ENCODE measurements at places on chromosomes 16 and 17.

- DNase-seq: no peak
Measured at GRCh38 chr17:42399121-42399520, 10.9 kb upstream of the STAT3 start.

GRCh38 chr16:67674851-67675578 lies 8.4 kb downstream of the C16orf86 start:
- no peak for DNase-seq

GRCh38 chr17:6651919-6652452 lies 424 bp downstream of the C17orf100 start:
- no peak for DNase-seq

GRCh38 chr16:27235938-27236245 lies 32.6 kb downstream of the KDM8 start:
- no peak for DNase-seq

DNA sequence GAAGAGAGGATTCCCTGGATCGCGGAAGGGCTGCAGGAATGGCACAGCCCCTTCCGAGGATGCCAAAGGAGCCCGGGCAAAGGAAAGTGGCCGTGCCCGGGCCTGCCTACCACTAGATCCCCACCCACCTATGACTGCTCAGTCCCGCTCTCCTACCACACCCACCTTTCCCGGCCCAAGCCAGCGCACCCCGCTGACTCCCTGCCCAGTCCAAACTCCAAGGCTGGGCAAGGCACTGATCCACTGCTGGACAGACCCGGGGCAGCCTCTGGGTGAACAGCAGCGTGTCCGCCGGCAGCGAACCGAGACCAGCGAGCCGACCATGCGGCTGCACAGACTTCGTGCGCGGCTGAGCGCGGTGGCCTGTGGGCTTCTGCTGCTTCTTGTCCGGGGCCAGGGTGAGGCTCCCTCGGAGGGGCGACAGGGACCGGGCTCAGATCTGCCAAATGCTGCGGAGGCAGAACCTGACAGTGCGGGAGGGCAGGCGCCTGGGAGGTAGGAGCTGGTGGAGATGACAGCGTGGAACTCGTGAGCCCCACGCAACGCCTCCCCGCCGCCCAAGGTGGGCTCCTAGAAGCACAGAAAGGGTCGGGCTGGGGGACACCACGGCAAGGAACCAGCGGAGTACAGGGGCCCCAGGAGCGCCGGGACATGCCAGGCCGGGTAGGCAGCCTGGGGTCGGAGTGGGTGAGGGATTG lies at the start of gene CES2:
Gene CES2, plus strand, starts transcription at position 203 of the 698 bp plus-strand sequence. Its CDS starts 120 bp downstream, at position 323.
- DNase-seq: no peak

GRCh38 chr17:80220736-80221215 lies 549 bp downstream of the SLC26A11 start:
- DNase-seq: no peak

- no peak for DNase-seq
Measured at GRCh38 chr17:10224582-10225195, 26.3 kb upstream of the GAS7 start.

- DNase-seq: no peak
Measured at GRCh38 chr17:20203761-20204263, 194.7 kb downstream of the SPECC1 start.

- DNase-seq: no peak
Measured at GRCh38 chr16:3581392-3581791, 4.2 kb upstream of the NLRC3 start.

- no peak for DNase-seq
Measured at GRCh38 chr16:27020031-27020430, 46.7 kb upstream of the C16orf82 start.

DNA sequence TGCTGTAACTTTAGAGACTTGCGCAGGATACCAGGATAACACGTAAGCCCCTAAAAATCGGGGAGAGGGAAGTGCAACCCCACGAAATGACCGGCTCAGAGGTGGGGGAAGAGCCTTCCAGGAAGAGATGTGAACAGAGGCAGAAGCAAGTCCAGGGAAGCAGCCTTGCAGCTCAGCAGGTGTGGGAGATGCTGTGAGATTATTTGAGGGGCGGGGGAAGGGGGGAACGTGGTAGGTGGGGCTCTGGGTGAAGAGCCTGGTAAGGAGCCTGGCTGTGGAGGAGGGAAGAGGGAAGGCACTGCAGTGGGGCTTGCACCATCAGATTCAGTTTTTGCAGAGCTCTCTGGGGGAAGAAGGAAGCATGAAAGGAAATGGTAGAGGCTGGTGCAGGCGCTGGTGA lies 95.4 kb upstream of the CACNG5 start:
- DNase-seq: no peak

- no peak for DNase-seq
Measured at GRCh38 chr17:73257516-73257915, 4.2 kb downstream of the CPSF4L start.

GRCh38 chr17:83170571-83171260 lies 91.3 kb downstream of the METRNL start:
- no peak for DNase-seq

- DNase-seq: no peak
Measured at GRCh38 chr17:32311028-32311536, 30.9 kb downstream of the C17orf75 start.

GRCh38 chr17:4672751-4673150 lies 31.2 kb downstream of the PELP1 start:
- no peak for DNase-seq

DNA sequence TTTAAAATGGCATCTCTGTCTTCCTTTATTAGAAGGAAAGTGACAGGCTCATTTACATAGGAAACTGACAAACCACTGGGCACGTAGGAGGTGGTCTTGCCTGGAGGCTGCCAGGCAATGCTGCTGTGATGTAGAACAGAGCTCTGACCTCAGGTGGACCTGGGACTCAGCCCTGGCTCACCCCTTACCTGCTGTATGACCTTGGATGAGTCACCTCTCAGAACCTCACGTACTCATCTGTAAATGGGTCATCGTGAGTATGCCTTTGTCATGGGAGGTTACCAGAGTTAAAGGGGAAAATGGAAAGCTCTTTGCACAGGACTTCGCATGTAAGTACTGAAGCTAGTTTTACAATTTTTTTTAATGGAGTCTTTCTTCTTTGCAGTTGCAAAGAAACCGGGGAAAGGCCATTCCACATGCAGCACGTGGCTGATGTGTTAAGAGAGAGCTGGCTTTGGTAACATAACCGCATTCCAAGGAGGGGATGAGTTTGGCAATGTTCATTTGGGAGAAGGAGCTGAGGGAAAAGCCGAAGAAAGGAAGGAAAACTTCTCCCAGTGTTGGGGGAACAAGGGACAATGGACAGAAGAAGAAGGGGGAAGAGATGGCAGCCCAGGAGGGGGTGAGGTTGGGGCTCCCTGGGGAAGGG lies 37.4 kb upstream of the LONP2 start:
- DNase-seq: no peak

DNA sequence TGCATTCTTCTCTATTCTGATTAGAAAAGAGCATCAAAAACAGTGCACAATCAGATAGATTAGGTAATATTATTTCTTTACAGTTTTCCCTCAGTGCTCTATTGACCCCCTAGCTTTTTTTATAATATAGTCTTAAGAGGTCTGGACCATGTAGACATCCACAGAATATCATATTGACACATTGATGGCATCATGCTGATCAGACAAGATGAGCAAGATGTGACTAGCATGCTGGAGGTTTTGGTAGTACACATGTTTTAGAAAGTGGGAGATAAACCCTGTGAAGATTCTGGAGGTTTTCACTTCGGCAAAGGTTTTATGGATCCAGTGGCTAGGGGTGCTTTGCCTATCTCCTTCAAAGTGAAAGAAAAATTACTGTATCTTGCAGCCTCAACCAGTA lies 2.8 kb upstream of the ABCA8 start:
- no peak for DNase-seq

DNA sequence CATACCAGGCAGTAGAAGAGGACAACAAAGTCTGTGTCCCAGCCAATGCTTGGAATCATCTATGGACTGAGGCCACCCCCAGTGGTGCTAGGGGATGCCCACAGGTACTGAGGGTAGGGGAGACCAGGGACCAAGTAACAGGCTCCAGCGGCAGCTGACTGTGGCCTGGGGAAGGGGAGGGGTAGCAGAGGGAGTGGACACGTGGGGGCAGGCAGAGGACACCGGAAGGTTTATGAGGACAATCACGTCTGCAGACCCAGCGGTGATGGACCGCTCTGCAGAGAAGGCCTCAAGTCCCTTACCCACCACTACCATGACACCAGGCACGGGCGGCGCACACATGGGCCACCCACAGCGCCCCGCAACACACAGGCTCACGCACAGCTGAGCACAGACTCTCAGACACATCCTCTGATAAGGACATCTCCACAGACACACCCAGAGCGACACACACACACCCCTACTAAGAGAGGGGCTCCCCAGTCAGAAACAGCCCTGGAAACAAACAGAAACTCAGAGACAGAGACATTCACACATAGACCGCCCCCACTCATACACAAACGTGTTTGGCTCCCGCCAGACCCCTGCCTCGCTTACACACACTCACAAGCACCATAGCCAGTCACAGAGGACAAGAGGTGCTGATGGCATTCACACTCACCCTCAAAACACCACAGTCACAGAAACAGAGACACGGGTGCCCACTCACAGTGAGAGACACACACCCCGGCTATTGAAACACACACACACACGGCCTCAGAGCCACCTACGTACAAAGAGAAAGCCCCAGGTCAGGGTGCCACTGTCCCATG lies 35.8 kb downstream of the SRCIN1 start:
- no peak for DNase-seq

DNA sequence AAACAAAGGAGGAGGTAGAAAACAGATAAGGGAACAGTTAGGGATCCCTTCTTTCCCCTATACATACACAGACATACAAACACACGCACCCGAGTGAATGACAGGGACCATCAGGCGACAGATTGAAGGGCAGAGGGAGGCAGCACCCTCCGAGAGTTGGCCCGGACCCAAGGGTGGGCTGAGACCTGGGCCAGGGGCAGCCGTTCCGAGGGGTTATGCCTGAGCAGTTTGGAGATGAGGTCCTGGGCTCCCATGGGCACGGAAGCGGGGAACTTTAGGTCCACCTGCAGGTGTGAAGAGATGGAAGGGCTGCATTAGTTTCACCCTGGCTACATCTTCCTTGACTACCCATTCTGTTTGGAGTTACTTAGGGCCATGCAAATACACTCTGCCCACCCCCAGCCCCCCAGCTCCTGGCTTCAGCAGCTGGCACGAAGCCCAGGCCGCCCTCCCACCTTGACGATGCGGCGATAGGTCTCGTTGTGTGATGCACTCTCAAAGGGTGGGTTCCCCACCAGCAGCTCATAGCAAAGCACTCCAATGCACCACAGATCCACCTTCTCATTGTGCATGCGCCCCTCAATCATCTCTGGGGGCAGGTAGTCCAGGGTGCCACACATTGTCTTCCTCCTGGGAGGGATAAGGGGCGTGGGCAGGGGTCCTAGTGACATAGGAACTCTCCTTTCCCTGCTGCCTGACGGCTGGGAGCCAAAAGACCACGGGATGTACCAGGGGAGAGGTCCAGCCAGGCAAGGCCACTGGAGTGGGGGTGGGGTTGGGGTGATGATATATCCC lies 5.4 kb downstream of the AURKB start:
- no peak for DNase-seq

- no peak for DNase-seq
Measured at GRCh38 chr16:57786632-57787518, 15.4 kb downstream of the KIFC3 start.

GRCh38 chr16:53159781-53160436 lies 105.1 kb downstream of the CHD9 start:
- no peak for DNase-seq
